ENCODE measurements at places on chromosomes 2 and 18.

GRCh38 chr2:157181234-157181633 is 76.3 kb upstream of the GALNT5 start:
- no peak for DNase-seq

- no peak for DNase-seq
Measured at GRCh38 chr2:148603562-148603920, 41.0 kb upstream of the EPC2 start.

- no peak for DNase-seq
Measured at GRCh38 chr2:211957799-211958198, 580.8 kb downstream of the ERBB4 start.

DNA sequence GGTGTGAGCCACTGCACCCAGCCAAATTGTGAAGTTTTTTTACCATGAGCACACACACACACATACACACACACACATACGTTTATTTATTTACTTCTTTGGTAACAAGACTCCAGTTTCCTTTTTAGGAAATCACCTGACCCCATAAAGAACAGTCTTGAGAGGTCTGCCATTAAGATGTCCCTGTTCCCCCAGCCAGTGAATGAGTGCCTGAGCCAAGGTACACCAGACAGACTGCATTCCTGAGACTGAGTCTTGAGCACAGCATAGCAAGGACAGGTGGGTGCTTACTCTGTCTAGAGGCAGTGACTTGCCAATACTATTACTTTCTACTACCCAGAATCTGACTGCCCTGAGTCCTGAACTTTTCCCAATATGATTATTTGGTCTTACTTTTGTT is 167.2 kb upstream of the SATB2 start:
- DNase-seq = no peak

DNA sequence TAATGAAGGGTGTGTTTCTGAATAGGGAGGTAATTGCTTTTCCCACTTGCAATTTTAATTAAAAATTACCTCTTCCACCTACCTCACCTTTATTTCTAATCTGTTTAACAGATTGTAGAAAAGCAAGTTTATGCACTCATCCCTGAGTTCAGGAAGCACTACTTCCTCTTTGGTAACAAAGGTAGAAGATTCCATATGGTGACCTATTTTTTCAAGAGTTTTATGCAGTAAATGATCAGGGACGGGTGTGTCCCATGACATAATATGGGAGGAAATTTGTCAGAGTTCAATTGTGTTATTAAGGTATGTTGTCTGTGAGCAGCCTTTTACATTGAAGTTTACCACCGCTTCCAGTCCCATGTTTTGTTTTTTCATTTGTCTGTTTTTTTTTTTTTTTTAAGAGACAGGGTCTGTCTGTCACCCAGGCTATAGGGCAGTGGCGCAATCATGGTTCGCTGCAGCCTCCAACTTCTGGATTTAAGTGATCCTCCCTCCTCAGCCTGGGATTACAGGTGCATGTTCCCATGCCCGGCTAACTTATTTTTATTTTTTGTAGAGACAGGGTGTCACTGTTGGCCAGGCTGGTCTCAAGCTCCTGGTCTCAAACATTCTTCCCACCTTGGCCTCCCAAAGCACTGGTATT is 68.2 kb downstream of the ASAP2 start:
- no peak for DNase-seq

- no peak for DNase-seq
Measured at GRCh38 chr2:231117922-231118613, 6.8 kb downstream of the HTR2B start.

GRCh38 chr2:31207790-31208189 is 9.5 kb downstream of the CAPN14 start:
- DNase-seq = no peak

- DNase-seq = no peak
Measured at GRCh38 chr18:22689712-22690111, 243.4 kb upstream of the RBBP8 start.

GRCh38 chr2:101627285-101628029 is 70.0 kb upstream of the MAP4K4 start:
- DNase-seq = no peak

GRCh38 chr18:22521026-22521707 is 103.5 kb upstream of the CTAGE1 start:
- no peak for DNase-seq

DNA sequence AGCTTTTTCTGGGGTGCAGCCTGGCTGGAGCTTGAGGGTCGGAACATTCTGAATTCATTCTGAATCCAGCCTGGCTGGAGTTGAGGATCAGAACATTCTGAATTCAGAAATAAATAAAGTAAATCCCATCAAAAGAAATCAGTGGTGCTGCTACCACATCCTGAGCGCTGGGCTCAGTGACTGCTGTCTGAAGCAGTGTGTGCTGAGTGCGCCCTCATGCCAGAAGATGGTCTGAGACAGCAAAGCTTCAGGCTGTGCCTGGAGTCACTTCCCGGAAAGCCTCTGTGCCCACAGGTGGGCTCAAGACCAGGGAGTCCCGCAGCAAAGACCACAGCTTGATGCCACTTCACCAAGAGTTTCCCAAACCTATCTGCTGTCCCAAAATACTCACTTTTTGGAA is 187.9 kb downstream of the VAPA start:
- DNase-seq = no peak

DNA sequence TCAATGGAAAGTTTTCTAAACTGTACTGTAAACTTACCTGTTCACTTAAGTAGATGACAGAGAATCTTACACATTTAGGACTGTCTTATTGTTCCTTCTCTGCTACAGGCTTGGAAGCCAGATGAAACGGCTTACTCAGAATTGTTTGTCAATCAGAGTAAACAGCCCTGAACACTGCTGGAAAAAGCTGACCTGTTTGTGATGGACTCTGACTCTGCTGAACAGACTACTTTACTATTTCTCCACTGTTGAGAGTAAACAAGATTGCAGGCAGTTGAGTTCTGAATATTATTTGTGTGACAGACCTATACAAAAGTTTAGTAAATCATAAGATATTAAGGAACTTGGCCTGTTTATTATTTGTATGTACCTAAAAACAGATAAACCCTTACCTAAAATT is 99.0 kb downstream of the NOL10 start:
- no peak for DNase-seq

DNA sequence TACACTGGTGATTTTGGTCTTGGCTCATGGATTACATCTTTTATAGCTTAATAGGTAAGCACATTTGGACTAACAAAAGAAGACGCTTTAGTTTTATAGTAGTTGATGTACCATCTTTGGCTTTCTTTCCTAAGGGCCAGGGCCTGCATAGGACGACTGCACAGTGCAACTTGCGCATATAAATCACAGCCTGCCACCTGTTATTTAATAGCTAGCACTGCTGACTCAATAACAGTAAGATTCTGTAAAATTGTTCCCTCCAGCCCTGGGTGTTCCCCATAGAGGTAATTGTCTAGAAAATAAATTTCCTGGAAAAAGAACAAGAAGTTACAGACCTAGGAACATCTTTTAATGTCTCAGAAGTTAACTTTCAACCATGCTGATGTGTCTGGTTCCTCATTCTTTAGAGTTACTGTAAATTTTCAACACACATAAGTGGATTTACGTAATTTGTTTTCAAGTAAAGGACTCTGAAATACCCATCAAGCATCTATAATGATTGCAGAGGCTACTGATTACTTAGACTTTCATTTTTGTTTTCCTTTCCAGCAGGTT is 594.2 kb upstream of the NXPH2 start:
- no peak for DNase-seq

- no peak for DNase-seq
Measured at GRCh38 chr18:11882636-11883035, 25.5 kb downstream of the MPPE1 start.

GRCh38 chr18:68564351-68564750 is 150.6 kb downstream of the TMX3 start:
- no peak for DNase-seq

DNA sequence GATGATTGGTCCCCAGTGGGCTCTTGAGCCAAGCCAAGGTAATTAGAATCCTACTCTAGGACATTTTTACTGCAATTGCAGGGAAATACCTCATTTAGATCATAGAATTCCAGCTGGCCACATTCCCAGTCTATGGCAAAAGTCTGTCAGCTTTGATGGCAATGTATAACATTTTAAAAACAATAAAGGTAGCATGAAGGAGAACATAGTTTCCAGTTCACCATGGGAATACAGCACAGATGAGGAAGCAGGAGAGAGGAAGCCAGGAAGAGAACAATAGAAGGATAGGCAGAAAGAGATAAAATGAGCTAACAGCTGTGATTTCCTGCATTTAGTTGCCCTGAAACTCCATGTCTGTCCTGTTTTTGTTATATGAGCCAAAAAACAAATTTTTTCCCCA is 897.3 kb upstream of the DDX18 start:
- no peak for DNase-seq

GRCh38 chr2:219335373-219335786 is 2.8 kb upstream of the RESP18 start:
- DNase-seq = peak; percentile 64

GRCh38 chr2:43191947-43192516 is 34.4 kb downstream of the ZFP36L2 start:
- DNase-seq = no peak

GRCh38 chr18:48548011-48548771 is 9.4 kb downstream of the CTIF start:
- no peak for DNase-seq

DNA sequence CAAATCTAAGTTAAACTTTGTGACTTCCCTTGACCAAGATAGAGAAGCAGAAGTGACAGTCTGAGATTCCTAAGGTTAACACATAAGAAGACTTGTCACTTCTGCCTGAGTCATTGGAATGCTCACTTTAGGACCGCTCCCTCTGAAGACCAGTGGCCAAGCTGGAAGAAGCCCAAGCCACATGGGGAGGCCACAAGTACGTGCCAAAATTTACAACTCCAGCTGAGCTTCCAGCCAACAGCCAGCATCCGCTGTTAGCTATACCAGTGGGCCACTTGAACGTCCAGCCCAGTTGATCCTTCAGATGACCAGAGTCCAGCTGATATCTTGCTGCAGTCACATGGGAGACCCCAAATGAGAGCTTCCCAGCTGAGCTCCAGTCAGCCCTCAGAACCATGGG is 18.1 kb upstream of the ANTXR1 start:
- DNase-seq = no peak

Measured in putamen (tissue), 1 donor.